ENCODE measurements at places on chromosomes 1 and 21.
A peak's percentile ranks its signal among the peaks of the same experiment; 100 is the strongest.

DNA sequence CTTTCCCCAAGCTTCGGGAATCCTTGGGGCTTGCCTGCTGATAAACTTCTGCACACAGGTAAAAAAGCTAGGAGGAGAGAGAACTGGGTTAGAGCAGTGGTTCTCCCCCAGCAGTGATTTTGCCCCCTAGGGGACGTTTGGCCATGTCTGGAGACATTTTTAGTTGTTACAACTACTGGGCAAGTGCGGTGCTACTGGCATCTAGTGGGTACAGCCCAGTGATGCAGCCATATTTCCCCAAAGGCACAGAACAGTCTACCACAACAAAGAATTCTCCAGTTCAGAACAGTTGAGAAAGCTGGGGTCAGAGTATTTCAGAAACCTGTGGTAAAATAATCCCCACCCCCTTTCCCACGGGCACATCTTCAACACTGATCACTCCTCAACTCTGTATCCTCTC, 41.3 kb downstream of the LRRC71 start:
- DNase-seq = peak; percentile 67

GRCh38 chr1:78687914-78688313, 38.3 kb downstream of the IFI44 start:
- DNase-seq = no peak

- peak; percentile 1 for DNase-seq
Observed at GRCh38 chr1:227897704-227898438, 49.9 kb downstream of the WNT9A start.

- DNase-seq = no peak
Observed at GRCh38 chr1:43324810-43325209, 12.8 kb upstream of the MPL start.

DNA sequence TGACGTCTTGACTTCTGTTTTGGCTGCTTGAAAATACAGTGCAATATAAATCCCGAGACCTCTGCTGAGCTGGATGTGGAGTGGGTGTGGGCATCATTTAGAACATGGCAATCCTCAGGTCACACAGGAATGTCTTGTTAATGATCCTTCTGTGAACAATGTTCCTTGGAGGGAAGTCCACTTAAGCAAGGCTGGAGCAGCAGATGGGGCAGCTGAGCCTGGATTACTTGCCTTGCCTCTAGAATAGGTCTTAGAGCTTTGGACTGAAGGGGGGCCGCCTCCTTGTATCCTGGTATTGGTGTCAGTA, 926 bp upstream of the SCMH1 start:
- no peak for DNase-seq

DNA sequence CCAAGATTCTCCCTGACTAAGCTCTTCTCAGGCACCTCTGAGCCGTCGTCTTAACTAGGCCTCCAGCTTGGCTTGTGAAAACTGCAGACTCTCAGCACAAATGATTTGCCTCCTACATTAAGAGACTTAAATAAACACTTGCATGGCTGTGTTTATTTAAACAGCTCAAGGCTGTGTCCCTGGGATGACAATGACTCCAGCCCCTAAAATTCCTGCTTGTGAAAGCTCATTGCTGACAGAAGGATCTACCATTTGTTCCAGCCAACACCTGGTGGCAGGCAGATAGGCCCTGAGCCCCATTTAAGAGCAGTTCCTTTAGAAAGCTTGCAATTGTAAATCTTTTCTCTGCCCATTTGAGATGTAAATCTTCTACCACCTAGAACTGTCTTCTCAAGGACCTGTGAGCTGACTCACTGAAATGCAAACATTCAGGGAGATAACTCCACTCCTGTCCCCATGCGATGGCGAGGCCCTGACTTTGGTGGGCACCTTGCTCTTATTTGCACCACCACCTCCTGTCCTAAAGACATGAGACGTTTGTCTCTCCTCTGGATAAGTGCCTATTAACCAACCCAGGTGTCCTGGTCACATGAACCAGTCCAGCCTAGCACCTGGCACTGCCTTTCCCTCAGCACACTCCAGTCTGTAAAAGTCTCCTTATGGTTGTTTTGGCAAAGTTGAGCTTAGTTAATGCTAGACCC, 15.1 kb upstream of the PCP4 start:
- no peak for DNase-seq

GRCh38 chr1:232393010-232393409, 236.9 kb downstream of the SIPA1L2 start:
- no peak for DNase-seq

DNA sequence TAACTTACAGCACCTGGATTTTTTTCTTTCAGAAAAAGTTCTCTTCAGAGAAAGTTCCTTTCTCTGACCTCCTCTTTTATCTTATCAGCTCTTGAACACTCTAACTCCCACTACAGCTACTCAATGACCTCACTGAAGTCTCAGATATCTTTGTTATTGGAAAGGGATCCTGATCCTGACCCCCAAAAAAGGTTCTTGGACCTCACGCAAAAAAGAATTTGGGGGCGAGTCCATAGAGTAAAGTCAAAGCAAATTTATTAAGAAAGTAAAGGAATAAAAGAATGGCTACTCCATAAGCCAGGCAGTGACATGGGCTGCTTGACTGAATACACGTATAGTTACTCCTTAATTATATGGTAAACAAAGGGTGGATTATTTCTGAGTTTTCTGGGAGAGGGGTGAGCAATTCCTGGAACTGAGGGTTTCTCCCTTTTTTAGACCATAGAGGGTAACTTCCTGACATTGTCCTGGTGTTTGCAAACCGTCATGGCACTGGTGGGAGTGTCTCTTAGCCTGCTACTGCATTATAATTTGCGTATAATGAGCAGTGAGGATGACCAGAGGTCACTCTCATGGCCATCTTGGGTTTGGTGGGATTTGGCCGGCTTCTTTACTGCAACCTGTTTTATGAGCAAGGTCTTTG, 44.2 kb downstream of the WDR64 start:
- no peak for DNase-seq

- no peak for DNase-seq
Observed at GRCh38 chr21:25995278-25995677, 175.3 kb downstream of the APP start.

DNA sequence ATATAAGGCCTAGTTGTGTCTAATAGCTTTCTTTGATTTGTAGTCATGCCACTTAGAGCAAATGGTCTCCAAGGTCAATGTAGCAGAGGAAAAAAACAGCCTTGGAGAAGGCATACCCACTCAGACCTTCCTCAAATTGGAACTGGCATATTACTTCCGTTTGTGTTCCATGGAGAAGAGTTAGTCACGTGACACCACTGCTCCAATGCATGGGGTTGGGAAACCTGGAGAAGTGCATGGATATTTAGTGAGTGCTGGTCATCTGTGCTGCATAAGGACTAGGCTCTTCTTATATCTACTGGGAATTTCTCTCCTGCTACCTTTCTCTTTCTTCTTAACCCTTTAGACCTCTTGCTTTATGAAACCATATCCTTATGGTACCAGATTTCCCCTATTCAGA, 167.8 kb downstream of the BACH1 start:
- no peak for DNase-seq

GRCh38 chr1:219670426-219671149, 57.7 kb upstream of the ZC3H11B start:
- DNase-seq = no peak

DNA sequence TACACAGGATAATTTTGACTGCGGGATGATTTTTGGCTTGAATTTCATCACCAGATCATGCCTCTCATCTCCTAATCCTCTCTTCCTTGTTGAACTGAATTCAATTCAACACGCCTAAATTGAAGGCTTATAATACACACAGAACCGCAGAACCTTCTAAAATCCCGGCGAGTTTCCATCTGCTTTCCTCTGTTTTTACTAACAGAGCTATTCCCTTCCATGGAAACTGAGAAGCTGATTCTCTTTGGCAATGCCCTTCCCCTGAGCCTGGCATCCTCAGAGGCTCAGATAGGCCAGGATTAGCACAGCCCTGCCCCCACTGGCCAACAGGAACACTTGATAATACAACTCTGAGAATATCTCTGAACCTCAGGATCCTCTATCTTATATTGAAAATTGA, 130.2 kb downstream of the CAPN8 start:
- no peak for DNase-seq

GRCh38 chr21:39561140-39561539, 51.6 kb upstream of the B3GALT5 start:
- DNase-seq = no peak

DNA sequence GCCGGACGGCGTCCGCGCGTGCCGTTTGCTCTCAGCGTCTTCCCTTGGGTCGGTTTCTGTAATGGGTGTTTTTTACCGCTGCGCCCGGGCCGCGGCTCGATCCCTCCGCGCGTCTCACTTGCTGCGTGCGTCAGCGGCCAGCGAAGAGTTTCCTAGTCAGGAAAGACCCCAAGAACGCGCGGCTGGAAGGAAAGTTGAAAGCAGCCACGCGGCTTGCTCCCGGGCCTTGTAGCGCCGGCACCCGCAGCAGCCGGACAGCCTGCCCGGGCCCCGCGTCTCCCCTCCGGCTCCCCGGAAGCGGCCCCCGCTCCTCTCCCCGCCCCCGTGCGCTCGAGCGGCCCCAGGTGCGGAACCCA, 159.8 kb downstream of the RUNX1 start:
- peak; percentile 77 for DNase-seq

DNA sequence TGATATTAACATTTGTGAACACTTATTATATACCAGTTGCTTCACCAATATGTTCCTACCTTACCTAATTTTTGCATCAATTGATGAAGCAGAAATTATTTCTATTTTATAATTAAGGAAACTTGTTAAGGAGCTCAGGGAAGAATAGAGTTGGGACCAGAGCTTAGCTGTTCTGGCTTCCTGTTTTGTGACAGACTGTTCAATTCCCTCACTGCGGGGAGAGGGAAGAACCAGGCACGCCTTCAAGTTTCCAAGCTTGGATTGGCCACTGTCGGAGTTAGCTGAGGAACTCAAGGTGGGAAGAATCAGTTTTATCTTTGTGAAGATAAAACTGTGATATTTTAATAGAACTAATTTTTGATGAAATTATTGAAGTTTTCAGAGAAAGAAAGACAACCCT, 142.3 kb upstream of the LMO4 start:
- DNase-seq = no peak

- no peak for DNase-seq
Observed at GRCh38 chr1:206967096-206967849, 3.0 kb downstream of the FCAMR start.

- DNase-seq = no peak
Observed at GRCh38 chr1:50493710-50494109, 70.5 kb upstream of the DMRTA2 start.

DNA sequence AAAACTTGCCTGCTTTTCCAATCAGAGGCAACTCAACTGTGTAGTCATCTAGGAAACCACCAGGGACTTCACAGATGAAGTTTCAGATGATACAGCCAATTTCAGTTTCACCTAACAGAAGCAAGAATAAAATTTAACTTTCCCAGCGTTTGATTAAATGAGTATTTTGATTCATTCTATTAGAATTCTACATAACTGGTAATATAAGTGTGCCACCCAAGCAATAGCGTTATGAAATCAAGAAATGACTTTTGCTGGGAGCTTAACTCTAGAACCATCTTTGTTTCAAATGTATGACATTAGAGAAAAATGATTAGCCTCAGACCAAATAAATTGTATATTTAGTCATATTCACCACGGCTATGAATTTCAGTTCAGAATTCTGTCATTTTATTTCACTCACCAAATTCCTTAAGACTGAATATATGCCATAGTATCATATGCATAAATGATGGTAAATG, 239.3 kb downstream of the NRIP1 start:
- DNase-seq = no peak

DNA sequence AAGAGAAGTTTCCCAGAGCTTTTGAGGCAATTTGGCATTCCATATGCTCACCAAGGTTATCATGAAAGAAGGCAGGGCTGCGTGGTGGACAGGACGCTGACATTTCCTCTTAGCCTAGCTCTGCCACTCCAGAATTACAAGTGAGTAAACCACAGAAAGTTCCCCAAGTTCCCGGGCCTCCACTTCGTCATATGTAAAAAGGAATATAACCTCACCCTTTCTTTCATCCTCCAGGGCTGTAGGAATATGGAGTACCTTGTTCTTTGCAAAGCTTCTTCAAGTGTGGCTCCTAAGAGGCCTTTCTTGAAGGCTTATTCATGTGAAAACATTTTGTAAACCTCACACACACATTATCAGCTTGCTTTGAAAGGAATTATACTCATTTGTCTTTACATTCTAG, 210.2 kb downstream of the GREM2 start:
- DNase-seq = no peak

- no peak for DNase-seq
Observed at GRCh38 chr1:115311474-115311989, 26.5 kb downstream of the NGF start.

GRCh38 chr1:92306020-92306419, 7.2 kb downstream of the RPAP2 start:
- no peak for DNase-seq

DNA sequence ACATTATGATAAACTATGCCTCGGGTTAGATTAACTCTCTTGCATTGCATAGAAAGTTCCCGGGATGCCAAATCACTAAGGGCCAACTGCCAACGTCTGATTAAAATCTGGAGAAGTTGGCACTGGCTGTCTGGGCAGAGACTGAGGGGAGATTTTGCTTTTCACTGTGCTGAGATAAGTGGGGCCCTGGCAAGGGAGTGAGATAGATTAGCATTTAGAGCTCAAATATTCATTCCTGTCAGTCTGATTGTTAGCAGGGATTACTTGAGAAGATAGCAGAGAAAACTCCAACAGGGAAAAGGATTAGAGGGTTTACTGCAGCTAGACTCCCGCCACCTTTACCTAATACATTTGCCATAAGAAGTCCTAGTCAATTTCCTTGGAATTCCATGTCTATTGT, 714.1 kb upstream of the CHRM3 start:
- no peak for DNase-seq

GRCh38 chr1:99672530-99673213, 26.8 kb downstream of the PALMD start:
- DNase-seq = no peak

All from activated CD4-positive, alpha-beta T cell treated with anti-CD3 and anti-CD28 coated beads for 36 hours (primary cell).